ENCODE measurements at places on chromosomes 2 and 18.

GRCh38 chr2:129754831-129755230 is 224.6 kb upstream of the RAB6C start:
- DNase-seq, result no peak

GRCh38 chr2:109437325-109438090 is 176.3 kb downstream of the SEPTIN10 start:
- no peak for DNase-seq

GRCh38 chr2:162111958-162112850 is 38.2 kb upstream of the DPP4 start:
- DNase-seq, result no peak

DNA sequence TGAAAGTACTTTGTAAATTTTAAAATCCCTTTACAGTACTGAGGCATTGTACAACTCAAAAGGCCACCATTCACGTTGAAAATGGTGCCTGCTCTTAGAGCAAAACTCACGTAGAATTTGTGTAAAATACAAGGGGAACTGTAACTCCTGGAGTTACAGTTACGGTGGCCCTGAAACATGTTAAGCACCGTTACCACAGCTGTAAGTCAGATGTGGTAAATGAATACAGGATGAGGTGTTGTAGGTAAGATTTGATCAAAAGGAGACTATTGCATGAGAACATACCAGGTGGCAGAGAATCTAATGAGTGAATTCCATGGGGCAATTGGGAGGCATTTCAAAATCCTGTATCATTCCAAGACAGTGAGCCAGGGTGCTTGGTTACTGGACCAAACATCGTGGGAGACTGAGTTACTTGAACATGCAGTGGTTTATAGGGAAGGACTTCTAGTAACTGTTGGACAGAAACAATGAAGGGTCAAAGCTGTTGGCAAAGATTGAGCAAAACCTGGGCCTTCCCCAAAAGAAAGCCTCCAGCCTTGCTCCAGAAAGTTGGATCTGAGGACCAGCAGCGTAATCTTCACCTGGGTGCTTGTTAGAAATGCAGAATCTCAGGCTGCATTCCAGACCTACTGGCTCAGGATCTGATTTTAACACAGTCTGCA is 535.8 kb upstream of the POU3F3 start:
- no peak for DNase-seq

- DNase-seq, result no peak
These were observed 8.2 kb downstream of the TTC32 start for GRCh38 chr2:19893520-19894133.

DNA sequence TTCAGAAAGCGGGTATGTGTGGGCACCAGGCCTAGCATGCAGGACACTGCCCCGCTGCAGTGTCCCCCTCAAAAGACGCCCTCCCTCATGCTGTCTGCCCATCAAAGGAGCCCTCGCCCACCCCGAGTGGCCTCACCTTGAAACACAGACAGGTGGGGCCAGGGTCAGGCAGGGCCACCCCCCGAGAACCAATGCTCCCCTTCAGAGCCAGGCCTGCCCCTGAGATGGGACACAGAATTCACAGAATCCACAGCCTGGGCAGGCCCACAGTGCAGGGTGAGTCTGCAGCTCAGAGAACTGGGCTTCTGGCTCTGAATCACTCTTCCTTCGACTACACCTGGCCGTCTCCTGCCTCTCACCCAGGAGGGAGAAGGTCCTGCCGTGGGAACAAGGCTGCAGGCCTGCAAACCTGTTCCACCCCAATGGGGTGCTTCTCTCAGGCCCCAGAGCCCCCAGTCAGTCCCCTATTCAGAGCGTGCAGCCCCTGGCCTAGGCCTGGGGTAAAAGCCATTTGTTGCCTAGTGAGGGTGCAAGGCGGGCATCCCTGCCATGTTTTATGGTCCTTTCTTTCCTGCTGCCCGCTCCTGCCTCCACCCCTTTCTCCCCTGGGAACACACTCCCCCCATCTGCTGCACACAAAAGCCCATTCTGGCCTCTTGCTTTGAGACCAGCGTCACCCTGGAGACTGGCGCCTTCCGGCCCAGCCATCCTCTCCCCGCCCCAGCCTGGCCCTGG is 11.3 kb upstream of the ARHGEF4 start:
- no peak for DNase-seq

- DNase-seq, result no peak
These were observed 42.3 kb upstream of the ALPP start for GRCh38 chr2:232336241-232336736.

DNA sequence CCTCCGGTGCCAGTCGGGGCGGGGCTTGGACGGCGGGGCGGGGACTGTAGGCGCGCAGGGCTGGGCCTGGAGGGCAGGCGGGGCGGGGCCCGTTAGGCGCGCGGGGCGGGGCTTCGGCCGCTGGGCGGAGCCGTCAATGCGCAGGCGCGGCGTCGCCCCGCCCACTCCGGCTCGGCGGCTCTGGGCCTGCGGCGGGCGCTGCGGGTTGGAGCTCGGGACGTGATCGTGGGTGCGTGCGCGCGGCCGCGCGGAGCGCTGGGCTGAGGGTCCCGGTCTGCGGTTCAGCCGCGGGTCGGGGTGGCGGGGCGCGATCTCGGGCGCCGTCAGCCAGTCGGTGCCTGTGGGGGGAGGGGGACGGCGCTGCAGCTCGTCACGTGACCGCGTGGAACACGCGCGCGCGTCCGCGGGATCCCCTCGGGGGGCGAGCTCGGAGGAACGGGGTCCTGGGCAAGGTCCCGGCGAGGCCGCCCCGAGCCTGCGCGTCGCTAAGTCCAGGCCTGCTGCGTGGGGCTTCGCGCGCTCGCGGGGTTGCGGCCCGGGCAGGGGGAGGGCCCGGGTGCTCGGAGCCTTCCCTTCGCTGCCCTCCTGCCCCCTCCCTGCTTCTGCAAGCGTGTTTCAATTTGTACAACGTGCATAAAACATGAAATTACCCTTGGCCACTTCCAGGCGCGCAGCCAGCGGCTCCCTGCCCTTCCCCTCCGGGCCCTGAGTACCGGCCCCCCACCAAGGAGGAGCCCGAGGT is at the start of gene D2HGDH:
TSS of gene D2HGDH (plus strand) at position 164 of the 742 bp plus-strand sequence. CDS start 595 bp downstream, outside the sequence.
- peak; percentile 93 for DNase-seq

- DNase-seq, result no peak
These were observed 223.1 kb upstream of the PARD3B start for GRCh38 chr2:204321910-204322751.

GRCh38 chr18:32707147-32707546 is 65.7 kb downstream of the KLHL14 start:
- no peak for DNase-seq

- no peak for DNase-seq
These were observed 10.7 kb downstream of the CAB39 start for GRCh38 chr2:230723363-230723762.

GRCh38 chr18:66707473-66707872 is 103.6 kb upstream of the CDH19 start:
- DNase-seq, result no peak
